ENCODE measurements at places on chromosomes 13 and 19. TPM values are rescaled to one million over a fixed set of nuclear protein-coding genes. Genes with fewer than 3 reads are reported as not detected.

GRCh38 chr13:25722893-25723292, 328.9 kb downstream of the SHISA2 start:
- DNase-seq: no peak

DNA sequence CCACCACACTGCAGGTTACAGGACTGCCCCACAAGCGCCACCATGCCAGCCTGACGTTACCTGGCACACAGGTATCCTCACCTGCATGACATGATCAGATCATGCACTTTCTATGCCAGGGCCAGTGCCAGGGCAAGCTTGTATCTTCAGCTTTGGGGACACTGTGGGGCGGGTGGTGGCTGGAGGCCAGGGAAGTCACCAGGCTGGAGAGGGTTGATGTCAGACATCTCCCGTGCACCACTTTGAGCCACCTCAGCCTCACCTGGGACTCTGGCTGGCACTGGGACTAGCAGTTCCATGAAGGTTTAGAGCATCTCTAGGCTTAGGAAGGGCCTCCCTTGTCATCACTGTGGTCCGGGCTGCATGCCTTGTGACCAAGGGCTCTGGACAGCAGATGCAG, 97.2 kb downstream of the WTIP start:
- DNase-seq: no peak

DNA sequence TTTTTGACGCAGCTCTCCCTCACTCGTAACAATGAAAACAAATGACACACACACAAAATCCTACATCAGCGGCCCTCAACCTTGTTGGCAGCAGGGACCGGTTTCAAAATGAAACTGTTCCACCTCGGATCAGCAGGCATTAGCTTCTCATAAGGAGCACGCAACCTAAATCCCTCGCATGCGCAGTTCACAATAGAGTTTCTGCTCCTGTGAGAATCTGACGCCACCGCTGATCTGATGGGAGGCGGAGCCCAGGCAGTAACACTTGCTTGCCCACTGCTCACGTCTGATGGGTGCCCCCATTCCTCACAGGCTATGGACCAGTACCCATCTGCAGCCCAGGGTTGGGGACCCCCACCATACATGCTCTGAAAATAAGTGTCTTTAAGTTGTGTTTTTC, 43.4 kb downstream of the DHRS12 start:
- no peak for DNase-seq

Gene KCNRG
- 0.46 TPM for total RNA-seq

GRCh38 chr19:7908078-7908699, 4.5 kb downstream of the MAP2K7 start:
- DNase-seq: no peak

- peak; percentile 43 for DNase-seq
Observed at GRCh38 chr19:46860846-46861690, at the start of gene ARHGAP35. TSS of gene ARHGAP35 (plus strand) at chr19:46860997. CDS start at chr19:46918676, 57,679 bp downstream.

GRCh38 chr13:77429320-77430142, 102.6 kb upstream of the MYCBP2 start:
- no peak for DNase-seq

GRCh38 chr13:37736045-37736444, 133.5 kb downstream of the TRPC4 start:
- no peak for DNase-seq

All from heart right ventricle (tissue), 16 donors.